ENCODE measurements at places on chromosomes 13 and 19.

DNA sequence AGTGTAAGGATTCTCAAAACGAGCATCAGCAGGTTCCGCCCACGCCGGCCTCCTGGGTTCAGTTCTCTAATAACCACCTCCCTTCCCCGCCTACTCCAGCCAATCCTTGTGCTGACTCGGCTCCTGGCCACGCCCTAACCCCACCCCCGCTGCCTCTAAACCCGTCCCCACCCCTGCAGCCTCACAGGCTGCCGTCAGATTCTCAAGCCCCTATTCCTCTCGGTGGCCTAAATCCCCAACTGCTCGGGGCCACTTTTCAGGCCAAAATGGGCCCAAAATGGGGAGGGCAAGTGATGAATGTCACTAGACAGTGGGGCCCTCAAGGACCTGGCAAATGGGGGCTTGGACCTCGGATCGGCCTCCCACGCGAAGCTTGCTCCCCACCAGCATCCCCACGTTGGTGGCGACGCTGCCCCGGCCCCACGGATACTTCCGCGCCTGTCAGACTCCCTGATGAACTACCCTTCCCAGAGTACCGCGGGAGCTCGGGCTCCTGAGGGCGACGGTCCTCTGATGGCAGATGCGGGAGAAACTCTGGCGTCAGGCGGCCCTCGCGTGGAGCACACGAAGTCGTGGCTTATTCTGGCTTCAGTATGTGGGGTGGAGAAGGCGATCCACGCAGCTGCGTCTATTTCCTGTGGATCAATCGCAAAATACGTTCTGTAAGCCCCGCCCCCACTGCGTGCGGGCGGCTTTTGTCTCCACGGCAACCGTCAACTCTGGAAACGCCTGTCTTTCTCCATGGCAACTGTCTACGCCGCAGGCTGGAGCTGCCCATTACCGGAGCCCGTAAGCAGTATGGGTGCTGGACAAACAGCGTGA, 24.8 kb downstream of the ZNF473 start:
- peak; percentile 61 for DNase-seq

- DNase-seq = no peak
Observed at GRCh38 chr19:40499320-40499719, 32.5 kb downstream of the SPTBN4 start.

- DNase-seq = no peak
Observed at GRCh38 chr13:110772091-110772984, 58.8 kb downstream of the ING1 start.

DNA sequence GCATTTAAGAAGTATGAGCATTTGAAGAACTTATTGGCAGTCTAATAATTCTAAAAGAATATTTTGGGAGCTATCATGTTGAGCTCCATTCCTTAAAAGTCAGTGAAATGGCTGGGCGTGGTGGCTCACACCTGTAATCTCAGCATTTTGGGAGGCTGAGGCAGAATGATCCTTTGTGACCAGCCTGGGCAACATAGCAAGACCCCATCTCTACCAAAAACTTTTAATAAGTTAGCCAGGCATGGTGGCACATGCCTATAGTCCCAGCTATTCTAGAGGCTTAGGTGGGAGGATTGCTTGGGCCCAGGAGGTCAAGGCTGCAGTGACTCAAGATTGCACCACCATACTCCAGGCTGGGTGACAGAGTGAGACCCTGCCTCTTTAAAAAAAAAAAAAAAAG, 8.0 kb downstream of the COG6 start:
- DNase-seq = no peak

DNA sequence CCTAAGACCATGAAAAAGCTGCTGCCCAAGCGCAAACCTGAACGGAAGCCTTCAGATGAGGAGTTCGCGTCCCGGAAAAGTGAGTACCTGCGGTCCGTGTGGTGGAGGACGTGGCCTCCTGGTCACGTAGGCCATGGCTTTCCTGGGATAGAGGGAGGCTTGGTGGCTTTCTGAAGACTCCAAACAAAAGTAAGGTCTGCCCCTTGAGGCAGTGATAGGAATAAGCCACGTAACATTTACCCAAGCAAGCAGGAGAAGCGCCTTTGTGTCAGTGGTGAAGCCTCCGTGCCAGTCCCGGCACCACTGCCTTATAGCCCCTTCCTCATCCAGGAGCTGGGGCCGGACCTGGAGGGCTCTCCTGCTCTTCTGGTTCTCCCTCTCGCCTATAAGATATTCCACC, 34.3 kb upstream of the TEX29 start:
- DNase-seq = no peak

DNA sequence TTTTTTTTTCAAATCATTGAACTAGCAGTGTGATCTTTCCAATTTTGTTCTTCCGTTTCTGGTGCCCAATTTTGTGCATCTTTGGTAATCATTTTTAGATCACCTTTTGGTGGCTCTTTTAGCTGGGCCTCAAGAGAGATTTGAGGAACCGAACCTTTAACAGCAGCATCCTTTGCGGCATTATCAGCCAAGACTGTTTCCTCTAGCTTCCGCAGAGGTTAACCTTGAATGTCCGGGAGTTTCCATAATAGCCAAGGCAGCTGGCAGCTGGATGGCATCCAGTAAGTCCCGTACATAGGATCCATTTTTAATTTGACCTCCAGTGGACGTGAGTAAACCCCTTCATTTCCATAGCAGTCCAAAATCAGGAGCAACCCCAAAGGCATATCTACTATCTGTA, 9.6 kb downstream of the IRGC start:
- DNase-seq = no peak

- no peak for DNase-seq
Observed at GRCh38 chr13:51015973-51016372, 95.1 kb downstream of the C13orf42 start.

DNA sequence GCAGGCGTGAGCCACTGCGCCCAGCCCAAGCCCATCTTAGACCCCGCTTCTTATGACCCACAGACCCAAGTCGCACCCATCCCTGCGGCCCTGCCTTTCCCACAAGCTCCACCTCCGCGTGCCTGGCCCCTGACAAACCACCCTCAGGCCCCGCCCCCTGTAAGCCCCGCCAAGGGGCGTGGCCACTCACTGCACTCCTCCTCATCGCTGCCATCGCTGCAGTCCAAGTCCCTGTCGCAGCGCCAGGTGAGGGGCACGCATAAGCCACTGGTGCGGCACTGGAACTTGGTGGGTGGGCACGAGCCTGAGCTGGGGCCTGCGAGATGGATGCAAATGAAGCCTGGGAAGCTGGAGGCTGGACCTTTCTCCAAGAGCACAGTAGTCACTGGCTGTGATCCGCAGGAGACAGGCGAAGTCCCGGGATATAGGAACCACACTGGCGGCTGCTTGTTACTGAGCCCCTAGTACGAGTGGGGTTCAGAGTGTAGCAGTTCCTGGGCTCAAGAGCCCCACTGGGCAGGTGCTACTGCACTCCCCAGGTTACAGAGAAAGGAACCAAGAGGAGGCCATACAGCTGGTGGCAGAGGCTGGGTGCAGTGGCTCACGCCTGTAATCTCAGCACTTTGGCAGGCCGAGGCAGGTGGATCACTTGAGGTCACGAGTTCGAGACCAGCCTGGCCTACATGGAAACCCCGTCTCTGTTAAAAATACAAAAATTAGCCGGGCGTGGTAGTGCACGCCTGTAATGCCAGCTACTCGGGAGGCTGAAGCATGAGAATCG, 3.1 kb downstream of the CD320 start:
- no peak for DNase-seq

DNA sequence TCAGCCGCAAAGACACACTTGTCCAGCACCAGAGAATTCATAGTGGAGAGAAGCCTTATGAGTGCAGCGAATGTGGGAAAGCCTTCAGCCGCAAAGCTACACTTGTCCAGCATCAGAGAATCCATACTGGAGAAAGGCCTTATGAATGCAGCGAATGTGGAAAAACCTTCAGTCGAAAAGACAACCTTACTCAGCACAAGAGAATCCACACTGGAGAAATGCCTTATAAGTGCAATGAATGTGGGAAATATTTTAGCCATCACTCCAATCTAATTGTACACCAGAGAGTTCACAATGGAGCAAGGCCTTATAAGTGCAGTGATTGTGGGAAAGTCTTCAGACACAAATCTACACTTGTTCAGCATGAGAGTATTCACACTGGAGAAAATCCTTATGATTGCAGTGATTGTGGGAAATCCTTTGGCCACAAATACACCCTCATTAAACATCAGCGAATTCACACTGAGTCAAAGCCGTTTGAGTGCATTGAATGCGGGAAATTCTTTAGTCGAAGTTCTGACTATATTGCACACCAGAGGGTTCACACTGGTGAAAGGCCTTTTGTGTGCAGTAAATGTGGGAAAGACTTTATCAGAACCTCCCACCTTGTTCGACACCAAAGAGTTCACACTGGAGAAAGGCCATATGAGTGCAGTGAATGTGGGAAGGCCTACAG, 6.8 kb downstream of the ZNF134 start:
- peak; percentile 9 for DNase-seq

- no peak for DNase-seq
Observed at GRCh38 chr19:30577551-30578105, 205.4 kb downstream of the ZNF536 start.

DNA sequence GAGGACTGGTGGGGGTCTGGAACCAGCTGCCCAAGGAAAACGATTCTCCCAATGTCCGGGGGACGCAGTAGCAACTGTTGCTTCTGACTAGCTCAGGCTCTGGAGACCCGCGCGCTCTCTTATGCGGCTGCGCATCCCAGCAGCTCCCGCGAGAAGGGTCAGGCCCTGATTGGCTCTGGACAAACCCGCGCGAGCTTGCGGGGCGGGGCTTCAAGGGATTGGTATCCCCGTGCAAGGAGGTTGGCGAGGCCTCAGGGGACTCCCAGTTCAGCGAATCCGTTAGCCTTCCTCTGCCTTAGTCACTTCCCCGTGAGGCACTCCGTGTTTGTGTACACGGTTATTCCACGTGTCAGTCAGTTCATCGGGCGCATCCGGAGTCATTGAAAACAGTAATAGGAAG, 20.2 kb downstream of the SIGLECL1 start:
- DNase-seq = no peak

- DNase-seq = no peak
Observed at GRCh38 chr13:48578516-48579164, 45.8 kb upstream of the RCBTB2 start.

- DNase-seq = no peak
Observed at GRCh38 chr13:99307247-99307646, at the start of gene GPR183. Gene GPR183 (minus strand): TSS chr13:99307399. CDS start chr13:99296145, 11,254 bp downstream.

DNA sequence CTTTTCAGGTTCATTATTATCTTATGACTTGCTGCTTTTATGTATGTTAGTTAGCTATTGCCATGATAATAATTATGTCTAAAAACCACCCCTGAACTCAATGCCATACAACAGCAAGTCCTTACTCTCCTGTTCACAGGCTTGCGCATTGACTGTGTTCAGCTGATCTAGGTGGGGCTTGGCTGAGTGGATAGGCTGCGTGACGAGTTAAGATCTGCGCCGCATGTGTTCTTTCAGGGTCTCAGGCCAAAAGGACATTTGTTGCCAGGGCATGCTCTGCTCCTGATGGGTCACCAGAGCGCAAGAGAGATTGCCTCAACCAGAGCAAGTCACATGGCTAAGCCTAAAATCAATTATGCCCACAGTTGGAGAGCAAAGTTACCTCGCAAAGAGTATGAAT, 859 bp downstream of the ZNF568 start:
- DNase-seq = peak; percentile 36

- no peak for DNase-seq
Observed at GRCh38 chr13:85816413-85816812, 17.2 kb upstream of the SLITRK6 start.

GRCh38 chr19:32598022-32598421, 17.0 kb downstream of the PDCD5 start:
- DNase-seq = no peak

- DNase-seq = no peak
Observed at GRCh38 chr19:19642506-19643157, 825 bp downstream of the GMIP start.

DNA sequence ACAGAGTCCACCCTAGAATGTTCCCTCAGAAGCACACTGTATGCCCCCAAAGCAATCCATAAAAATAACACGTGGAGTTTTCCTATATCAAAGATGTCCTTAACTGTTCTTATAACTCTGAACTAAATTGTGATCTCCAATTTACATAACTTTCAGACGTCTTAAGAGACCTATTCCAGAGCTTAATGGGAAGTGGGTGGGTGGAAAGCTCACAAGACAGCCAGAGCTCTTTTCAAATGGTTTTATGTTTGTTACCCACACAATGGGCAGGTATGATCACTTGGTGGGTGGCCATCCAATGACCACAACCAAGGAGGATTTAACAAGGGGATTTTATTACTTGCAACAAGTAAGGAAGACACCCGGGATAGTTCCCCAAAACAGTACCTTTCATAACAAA, 81.7 kb downstream of the LRRC63 start:
- DNase-seq = no peak

DNA sequence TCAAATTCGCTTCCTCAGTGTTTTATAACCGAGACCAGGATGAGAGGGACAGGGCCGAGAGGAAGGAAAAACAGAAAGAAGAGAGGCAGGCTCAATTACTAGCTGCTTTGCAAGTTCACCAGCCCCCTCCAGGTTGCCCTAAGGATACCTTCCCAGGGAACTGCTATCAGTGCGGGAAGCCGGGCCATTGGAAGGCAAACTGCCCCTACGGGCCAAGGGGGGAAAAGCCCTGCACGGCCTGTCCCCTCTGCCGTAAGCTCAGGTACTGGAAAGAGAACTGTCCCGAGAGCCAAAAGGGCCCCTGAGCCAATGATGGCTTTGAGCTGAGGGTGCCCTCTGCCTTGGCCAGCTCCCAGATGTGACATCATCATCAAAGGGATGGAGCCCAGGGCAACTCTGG, 3.2 kb upstream of the ERVV-1 start:
- DNase-seq = no peak

DNA sequence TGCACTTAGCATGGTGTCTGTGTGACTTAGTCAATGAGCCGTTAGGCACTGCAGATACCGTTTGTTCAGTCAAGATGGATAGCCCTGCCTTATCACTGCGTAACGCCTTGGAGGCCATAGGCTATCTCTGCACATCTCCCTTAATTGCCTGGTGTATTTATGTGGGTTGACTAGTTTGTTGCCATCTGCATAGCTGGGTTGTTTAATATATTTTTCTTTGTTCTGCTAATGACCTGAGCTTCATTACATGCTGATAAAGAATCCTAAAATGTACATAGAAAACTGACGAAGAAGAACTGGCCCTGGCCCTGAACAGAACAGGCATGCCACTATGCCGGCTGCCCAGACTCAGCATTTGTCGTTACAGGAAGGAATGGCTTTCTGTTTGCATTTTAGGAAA, 297.8 kb downstream of the SHISA2 start:
- no peak for DNase-seq

- no peak for DNase-seq
Observed at GRCh38 chr13:20637811-20638210, 65.7 kb upstream of the IL17D start.

DNA sequence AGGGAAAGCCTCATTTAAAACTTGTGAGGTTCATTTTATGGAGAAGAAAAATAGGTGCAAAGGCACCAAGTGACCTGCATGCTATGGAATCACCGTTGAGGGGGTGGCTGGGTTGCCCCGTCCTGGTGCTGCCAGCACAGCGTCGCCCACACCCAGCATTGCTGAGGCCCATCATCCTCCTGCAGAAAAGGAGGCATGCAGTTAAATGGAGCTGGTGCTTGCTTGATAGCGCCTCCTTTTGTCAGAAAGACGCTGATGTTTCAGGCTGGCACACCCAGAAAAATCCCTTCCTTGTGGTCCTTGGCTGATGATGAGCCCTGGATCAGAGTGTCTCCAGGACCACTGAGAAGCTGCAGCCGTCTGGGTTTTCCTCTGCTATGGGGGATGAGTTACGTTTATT, 36.9 kb downstream of the DHRS12 start:
- DNase-seq = no peak

Measured in fibroblast of the aortic adventitia (primary cell).